T-cell (primary cell): ENCODE measurements at places on chromosomes 4 and X. TPM values are rescaled to one million over a fixed set of nuclear protein-coding genes. Genes with fewer than 3 reads are reported as not detected.

- no peaks in the 10 kb centered on the region for H3K4me1 ChIP-seq
- H3K36me3 ChIP-seq: no peaks in the 10 kb centered on the region
- DNase-seq: no peak
- no peak overlapping the region for H3K27ac ChIP-seq
- H3K27me3 ChIP-seq: no peaks in the 10 kb centered on the region
These were observed 45.3 kb upstream of the KCTD8 start for GRCh38 chr4:44493924-44494323.

- H3K4me1 ChIP-seq: no peaks in the 10 kb centered on the region
- H3K27ac ChIP-seq: no peak overlapping the region
- no peaks in the 10 kb centered on the region for H3K27me3 ChIP-seq
These were observed 9.4 kb downstream of the TCEANC start for GRCh38 chrX:13662355-13662791.

GRCh38 chrX:22202251-22202650, 70.5 kb upstream of the CBLL2 start:
- H3K36me3 ChIP-seq: no peaks in the 10 kb centered on the region
- no peak for DNase-seq
- H3K27ac ChIP-seq: no peak overlapping the region
- H3K4me1 ChIP-seq: no peaks in the 10 kb centered on the region
- H3K4me3 ChIP-seq: no peak overlapping the region

PARM1 gene
- 0.38 TPM for total RNA-seq

DNA sequence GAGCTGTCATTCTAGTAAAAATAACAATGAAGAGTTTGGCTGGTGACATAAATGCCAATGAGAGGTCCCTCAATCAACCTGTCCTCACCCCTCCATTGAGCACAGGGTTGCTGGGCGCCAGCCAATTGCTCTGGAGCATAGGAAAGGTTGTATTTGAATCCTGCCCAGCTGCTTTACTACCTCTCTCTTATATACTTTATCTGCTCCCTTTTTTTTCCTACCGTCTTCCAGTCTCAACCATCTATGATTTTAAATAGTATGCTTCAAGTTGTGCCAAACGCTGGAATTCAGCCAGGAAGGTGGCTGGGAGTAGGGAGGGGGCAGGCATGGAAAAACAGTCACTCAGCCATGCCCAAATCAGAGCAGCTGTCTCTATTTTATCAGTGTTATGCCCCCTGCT, 153.8 kb downstream of the NR3C2 start:
- no peaks in the 10 kb centered on the region for H3K36me3 ChIP-seq
- no peak for DNase-seq
- H3K27ac ChIP-seq: no peak overlapping the region
- H3K4me3 ChIP-seq: no peak overlapping the region
- no peaks in the 10 kb centered on the region for H3K27me3 ChIP-seq
- H3K4me1 ChIP-seq: no peaks in the 10 kb centered on the region

DNA sequence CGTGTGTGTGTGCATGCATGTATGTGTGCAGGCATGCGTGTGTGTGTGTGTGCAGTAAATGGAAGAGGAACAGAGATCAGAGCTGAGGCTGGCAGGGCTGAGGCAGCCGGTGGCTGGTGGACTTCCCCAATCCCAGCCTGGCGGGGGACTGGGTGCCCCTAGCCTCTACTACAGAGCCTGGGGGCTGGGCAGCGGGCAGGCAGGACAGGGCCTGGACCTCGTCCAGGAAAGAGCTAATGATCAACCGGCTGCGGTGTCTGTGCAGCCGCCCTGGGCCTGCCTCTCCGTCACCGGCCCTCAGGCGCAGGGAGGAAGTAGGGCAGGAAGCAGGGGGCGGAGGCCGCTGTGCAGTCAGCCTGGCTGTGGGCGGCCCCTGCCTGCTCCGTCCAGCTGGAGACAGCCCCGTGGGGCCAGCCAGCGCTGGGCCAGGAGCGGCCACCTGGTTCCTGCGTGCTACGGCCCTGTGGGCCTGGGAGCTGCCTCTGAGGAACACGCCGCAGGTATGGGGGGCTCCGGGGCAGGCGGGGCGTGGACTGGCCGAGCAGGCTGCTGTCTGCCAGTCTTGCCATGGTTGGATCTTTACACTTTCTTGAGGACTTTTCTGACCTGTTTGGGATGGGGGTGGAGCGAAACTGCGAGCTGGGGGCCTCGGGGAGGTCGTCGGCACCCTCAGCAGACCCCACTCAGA, at the start of gene SH3TC1:
SH3TC1 (plus strand) TSS at position 385 of the 688 bp plus-strand sequence. CDS start 5,905 bp downstream, outside the sequence.
- H3K4me3 ChIP-seq: peak within 1 kb of the TSS; percentile 82
- peak; percentile 43 for DNase-seq
- H3K4me1 ChIP-seq: peaks cover 20% of the 10 kb centered on the region
- H3K36me3 ChIP-seq: no peaks in the 10 kb centered on the region
- H3K27ac ChIP-seq: peak within 1 kb of the TSS; percentile 79

GRCh38 chrX:135974279-135974856, 580 bp upstream of the MMGT1 start:
- H3K4me3 ChIP-seq: peak overlapping the region; percentile 46
- peak; percentile 57 for DNase-seq
- no peaks in the 10 kb centered on the region for H3K36me3 ChIP-seq
- H3K27me3 ChIP-seq: no peaks in the 10 kb centered on the region

DNA sequence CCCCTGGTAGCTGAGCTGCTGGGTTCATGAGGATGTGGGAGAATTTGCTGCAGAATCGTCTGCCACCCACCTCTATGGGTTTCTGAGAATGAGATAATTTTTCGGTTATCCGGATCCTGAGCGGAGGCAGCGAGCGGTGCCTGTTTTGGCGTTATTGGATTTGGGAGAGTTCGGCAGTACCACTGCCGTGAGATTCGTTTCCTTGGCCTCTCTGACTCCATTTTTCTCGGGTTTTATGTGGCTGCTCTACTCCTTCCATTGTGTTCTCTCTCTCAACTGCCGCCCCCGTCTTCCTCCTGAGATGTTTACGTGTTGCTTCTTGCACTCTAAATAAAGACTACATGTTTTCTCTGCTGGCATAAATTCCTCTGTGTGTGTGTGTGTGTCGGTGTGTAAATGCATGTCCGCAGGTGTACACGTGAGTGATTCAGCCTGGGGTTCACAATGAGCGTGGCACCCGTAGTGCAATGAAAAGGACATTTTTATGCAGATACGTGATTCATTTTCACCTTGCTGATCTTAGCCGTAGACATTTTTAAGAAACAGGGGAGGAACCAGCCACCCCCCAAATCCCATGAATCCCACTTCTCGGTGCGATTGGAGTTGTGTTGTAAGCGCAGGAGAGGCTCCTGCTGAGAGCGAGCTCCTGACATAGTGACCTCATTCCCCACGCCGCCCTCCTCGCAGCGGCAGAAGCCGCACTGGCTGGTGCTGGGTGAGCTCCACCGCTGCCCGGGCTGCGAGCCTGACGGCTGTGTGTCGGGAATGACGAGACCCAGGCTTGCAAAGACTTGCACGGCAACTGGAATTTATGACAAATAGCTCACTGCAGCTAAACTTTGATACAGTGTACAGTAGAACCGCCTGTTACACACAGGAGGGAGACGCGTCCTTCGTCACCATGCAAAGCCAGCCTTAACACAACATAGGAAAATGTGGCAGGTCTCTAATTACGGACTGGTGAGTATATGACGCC, 82.2 kb downstream of the STOX2 start:
- H3K4me3 ChIP-seq: no peak overlapping the region
- no peaks in the 10 kb centered on the region for H3K36me3 ChIP-seq
- H3K27me3 ChIP-seq: peaks cover 12% of the 10 kb centered on the region
- H3K27ac ChIP-seq: no peak overlapping the region
- no peak for DNase-seq
- no peaks in the 10 kb centered on the region for H3K4me1 ChIP-seq

DNA sequence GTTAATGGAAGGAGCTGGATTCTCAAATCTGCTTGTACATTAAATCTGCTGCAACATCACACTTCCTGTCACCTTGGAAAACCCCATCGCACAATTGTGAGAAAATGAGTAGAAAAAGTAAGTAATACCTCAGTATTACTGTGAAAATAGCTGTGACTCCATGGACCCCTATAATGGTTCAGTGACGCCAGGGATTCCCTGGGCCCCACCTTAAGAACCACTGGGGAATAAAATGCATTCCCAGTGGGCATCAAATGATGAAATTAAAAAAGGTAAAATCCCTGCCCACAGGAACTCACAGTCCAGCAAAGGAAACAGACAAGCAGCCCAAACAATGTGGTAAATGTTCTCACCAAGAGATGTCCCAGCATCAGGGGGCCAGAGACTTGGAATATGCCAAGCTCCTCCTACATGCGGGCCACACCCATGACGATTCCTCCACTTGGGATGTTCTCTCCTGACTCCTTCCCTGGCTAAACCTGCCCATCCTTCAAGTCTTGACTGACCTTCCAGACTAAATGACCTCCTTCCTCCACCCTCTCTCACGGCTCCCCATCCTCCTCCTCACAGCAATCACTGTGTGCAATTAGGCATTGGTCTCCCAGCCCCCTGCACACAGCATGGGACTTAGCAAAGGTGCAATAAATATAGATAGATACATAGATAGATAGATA, 2.6 kb downstream of the EVC2 start:
- peaks cover 3% of the 10 kb centered on the region for H3K27me3 ChIP-seq
- no peak overlapping the region for H3K27ac ChIP-seq
- H3K4me1 ChIP-seq: peaks cover 18% of the 10 kb centered on the region
